ENCODE measurements at places on chromosomes 11 and 22.
A peak's percentile ranks its signal among the peaks of the same experiment; 100 is the strongest.

DNA sequence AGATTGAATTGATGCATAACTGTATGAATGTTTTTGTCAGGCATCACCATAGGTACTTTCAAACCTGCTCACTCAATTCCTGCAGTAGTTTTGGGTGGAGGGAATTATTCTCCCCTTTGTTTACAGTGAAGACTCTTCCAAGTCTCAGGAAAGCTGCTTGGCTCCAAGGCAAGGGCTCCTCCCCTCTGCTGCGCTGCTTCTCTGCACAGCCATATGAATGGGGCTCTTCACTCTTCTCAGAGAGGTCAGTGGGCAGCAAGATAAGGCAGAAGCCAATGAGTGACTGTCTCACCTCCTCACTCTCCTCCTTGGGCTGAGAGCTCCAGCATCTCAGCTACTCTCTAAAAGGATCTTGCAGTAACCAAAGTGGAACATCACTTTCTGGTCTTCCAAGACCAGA lies 165.7 kb upstream of the TTC12 start:
- no peak for DNase-seq

DNA sequence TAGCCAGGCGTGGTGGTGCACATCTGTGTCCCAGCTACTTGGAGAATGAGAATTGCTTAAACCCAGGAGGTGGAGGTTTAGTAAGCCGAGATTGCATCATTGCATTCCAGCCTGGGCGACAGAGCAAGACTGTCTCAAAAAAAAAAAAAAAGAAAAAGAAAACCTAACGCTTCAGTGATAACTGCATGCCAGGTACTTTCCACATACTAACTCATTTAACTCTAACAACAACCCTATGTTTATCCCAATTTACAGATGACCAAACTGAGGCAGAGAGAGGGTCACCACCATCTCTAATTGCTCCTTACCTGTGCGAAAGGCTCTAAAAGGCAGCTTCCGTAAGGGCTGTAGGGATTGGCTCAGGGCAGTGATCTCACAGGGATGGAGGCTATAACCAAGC lies 11.6 kb downstream of the PISD start:
- no peak for DNase-seq

DNA sequence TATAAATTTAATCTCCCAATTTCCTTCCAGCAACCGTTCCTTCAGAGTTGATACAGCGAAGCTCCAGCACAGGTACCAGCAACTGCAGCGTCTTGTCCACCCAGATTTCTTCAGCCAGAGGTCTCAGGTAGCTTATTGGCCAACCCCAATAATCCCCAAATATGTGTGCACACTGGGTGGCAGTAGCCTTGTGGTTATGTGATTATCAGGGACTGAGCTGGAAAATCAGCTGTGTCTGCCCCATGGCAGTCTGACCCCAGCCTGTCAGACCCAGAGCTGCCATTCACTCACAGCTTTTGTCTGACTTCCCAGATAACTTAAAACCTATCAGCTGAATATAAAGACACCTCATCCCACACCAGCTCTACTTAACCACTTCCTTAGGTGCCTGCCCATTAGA lies 2.0 kb downstream of the HSCB start:
- DNase-seq, result no peak

DNA sequence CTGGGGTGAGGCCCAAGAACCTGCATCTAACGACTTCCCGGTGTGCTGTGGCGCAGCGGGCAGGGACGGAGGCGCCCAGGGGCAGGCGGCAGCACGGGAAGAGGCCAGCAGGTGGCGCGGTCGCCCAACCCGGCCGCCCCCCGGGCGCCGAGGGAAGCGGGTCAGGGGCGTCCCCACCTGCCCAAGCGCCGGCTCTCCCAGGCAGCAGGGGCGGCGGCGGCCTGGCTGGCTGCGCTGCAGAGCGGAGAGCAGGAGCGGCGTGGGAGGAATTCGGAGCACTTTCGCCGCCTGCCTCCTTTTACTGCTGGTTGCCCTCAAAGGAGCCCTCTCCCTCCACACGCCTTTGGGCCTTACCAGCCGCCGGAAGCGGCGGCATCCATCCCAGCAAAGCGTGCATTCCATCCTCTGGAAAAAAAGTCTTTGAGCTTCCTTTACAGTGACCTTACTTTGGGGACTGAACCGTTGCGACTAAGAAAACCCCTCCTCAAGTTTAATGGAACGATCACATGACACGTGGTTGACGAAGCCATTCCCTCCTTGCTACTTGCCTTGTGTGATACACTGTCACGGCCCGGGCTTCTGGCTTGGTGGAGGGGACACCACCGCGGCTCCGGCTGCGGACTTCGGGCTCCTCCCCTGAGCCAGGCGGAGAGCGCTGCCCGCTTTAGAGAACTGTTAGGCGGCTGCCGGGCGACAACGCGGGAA lies 106.8 kb upstream of the CLMP start:
- peak; percentile 74 for DNase-seq

- DNase-seq, result no peak
Observed at GRCh38 chr11:43789700-43790443, 90.8 kb upstream of the ALKBH3 start.

GRCh38 chr11:40188848-40189247 lies 1270.6 kb downstream of the LRRC4C start:
- no peak for DNase-seq

- DNase-seq, result no peak
Observed at GRCh38 chr22:29702931-29703501, 16.8 kb upstream of the CABP7 start.

DNA sequence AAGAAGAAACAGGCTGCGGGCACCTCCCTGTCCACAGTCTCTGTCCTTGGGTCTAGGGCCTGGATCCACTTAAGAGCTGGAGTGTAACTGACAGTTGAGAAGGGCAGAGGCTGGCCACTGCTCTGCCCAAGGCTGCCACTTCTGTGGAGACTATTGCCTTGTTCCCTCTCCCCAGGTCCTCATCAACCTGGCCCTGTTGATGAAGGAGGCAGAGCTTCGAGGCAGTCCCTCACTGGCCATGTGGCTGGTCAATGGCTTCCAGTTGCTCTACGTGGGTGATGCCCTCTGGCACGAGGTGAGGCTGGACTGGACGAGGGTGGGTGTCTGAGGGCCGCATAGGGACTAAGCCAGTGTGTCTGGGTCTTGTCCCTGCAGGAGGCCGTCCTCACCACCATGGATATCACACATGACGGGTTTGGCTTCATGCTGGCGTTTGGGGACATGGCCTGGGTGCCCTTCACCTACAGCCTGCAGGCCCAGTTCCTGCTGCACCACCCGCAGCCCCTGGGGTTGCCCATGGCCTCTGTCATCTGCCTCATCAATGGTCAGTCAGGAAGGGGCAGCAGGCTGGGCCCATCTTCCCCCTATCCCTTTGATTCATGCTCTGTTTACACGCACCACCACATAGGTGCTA lies 2.8 kb downstream of the ZNHIT2 start:
- DNase-seq, result no peak

- DNase-seq, result no peak
Observed at GRCh38 chr22:21921729-21922128, 30.9 kb downstream of the PPM1F start.

- DNase-seq, result no peak
Observed at GRCh38 chr11:7332451-7332850, 80.7 kb downstream of the SYT9 start.

DNA sequence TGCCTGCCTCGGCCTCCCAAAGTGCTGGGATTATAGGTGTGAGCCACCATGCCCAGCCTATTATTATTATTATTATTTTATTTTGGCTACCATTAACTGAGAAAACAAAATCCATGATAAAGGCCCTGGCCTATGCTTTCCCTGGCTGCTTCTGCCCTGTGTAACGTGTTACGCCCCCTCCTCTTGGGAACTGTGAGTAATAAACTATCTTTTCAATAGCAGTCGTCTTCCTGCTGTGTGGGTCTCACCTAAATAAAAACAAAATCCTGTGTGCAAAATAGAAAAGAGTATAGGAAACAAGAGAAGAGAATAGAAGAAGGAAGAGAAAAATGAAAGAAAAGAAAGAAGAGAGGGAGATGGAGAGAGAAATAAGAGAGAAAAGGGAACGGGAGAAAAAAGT lies 237.0 kb downstream of the MIAT start:
- no peak for DNase-seq

- no peak for DNase-seq
Observed at GRCh38 chr11:118901494-118902335, 18.0 kb downstream of the CXCR5 start.

- no peak for DNase-seq
Observed at GRCh38 chr11:82701847-82702520, 31.7 kb downstream of the FAM181B start.

DNA sequence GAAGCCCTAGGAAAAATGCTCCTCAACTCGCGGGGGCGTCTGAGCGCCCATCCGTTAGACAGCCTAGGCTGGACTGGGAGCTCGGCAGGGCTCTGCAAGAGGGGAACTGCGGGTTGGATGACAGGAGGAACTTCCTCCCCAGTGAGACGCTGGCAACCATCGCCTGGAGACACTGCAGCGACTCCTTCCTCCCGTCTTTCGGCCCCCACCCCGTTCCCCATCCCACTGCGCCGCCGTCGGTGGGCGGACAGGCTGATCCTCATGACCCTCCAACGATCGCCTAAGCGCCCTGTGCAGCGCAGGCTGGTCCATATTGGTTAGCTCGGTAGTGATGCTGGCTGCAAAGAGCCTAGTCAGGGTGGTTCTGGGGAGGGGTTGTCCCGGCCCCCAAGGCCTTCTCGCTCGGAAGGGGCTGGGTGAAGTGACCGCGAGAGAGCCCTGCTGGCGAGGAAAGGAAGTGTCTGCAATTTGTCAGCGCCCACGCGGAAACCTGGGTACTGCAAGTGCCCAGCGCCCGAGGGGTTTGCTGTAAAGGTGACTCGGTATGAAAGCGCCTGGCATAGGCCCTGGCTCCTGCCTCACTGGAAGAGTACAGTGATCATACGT lies 638 bp downstream of the NRGN start:
- DNase-seq, result peak; percentile 58

DNA sequence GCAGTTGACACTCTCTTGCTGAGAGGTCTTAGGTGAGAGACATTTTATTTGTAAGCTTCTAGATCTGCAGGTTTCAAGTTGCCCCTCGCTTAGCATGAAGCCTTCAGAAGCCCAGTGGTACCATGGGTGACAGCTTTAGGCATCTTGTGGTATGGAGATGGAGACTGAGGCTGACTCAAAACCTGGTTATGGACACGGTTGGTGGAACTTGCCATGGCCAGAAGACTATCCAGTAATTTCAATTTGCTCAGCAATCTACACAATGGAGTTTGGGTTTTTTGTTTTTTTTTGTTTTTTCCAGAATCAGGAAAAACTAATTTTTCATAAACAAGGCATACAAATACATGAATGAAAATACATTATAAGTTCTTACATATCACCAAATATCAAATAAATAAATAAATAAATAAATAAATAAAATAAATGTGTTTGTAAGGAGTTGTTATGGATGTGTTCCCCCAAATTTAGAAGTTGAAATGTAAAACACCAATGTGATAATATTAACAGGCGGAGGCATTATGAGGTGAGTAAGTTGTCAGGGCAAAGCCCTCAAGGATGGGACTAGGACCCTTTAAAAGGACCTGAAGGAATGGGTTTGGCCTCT lies 22.6 kb downstream of the ETS1 start:
- no peak for DNase-seq

DNA sequence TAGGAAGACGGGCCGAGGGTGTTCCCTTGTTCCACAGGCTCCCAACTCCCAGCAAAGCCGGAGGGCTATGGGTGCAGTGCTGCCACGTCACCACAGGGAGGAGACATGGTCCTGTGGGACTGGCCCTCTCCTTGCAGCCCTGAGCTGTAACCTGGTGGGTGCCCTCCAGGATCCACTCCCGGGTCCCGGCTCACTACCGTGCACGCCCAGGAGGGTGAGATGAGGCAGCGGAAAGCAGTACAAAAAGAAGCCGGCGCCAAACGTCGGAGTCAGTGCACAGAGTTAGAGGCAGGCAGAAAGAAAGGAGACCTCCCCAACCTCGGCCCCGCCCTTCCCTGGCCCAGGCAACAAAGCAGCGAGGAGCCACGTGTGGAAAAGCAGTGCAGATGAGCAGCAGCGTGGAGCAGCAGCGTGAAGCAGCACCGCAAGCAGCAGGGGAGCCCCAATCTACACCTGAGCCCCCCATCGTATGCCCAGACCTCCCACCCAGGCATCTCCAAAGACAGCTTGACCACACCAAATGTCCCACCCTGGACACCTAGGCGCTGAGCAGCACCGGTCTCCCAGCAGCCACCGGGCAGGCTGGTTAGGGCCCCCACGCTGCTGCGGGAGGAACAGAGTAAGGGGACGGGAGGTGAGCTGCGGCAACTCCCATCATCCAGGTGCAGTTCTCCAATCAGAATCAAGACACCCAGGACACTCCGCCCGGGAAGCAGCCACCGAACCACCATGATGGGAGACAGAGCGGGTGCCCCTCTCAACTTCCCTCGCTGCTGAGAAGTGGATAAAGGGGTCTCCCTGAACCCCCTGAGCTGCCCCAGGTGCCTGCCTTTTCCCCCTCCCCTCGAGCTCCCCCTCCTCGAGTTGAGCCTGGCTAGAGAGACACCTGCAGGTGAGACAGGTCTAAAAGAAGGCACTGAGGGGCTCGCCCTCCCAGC lies 28.8 kb downstream of the IGSF9B start:
- peak; percentile 68 for DNase-seq

DNA sequence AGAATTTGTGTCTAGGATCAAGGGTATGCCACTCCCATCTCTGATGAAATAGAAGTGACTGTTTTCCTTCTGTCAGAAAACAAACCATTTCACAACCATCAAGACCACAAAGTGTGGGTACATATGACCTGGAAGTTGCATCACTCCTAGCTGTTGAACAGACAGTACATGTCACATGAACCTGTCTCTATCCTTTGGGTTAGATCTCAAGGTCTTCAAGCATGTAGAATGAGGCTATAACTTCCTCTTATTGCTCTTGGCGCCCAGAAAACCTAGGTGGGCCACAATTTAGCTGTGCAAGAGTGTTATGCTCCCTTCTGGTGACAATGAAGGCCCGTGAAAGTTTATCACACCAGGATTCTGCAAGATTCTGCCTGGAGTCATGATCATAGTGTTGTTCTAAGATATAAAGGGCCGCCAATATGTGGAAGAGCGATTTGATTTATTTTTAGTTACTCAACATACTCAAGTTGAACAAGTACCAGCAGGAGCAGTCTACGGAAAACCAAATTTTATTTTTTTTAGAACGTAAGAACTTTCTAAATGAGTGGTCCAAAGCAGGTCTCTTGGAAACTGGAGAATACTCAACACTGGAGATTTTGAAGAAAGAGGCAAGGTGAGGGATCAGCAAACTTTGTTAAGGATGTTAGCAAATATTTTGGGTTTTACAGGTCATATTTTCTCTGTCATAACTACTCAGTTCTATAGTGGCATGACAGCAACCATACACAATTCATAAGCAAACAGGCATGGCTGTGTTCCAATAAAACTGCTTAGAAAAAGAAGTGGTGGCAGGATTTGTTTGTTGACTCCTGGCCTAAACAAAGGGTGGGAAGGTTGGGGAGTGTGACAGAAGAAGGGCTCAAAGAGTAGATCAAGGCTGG lies 101.8 kb downstream of the USP35 start:
- no peak for DNase-seq

- no peak for DNase-seq
Observed at GRCh38 chr11:103944251-103944940, 92.0 kb upstream of the DDI1 start.

GRCh38 chr11:24890426-24890825 lies 393.6 kb downstream of the LUZP2 start:
- no peak for DNase-seq
